ENCODE measurements at places on chromosomes 11 and 22.

DNA sequence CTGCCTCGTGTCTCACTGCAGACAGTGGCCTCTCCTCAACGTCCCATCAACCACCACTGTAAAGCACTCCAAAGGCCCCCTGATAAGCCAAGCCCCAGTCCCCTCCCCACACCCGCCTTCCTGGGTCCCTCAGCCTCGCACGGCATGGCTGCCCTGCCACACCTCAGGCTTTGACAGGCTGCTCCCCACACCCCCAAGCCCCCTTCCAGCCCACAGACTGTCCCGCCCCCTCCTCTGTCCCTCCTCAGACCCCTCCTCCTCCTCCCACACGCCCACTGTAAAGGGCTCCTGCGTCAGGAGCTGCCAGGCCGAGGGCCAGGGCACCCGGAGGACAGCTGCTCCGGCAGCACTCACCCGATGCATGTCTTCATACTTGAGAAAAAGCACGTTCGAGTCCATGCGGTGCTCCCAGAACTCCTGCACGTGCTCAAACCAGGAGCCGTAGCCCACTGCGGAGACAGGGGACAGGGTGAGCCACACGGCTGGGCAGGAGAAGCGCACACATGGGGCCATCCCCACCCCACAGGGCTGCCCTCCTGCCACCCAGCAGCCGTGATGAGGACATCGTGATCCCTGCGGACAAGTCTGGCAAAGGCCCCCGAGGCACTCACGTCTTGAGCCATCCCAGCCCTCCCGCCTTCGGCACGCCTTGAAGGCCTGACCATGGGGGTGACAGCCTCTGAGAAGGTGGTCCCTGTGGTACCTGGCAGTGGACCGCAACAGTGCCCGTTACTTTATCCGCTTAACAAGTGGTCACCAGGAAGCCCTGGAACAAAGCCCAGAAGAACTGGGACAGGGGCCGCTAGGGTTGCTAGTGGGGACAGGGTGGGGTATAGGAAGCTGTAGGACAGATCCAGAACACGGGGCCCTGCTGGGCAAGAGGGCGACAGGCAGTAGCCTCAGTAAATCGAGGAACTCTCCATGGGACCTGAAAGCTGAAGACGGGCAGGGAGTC lies 21.5 kb upstream of the EFCAB6 start:
- no peak for DNase-seq

DNA sequence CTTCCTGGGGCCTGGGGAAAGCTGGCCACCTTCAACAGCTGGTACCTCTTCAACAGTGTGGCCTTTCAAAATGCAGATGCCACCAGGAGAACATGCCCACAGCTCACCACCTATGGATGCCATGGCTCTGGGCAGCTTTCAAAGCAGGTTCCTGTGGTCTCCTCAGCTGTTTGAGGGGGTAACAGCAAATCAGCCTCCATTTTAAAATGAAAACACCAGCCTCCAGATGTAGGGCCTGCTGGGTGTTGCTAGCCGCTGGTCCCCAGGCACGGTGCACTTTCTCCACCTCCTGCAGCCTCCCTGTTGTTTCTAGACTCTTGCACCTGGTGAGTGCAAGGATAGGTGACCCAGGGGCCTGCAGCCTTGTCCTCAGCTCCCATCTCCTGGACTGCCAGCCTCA lies 10.0 kb downstream of the CDPF1 start:
- no peak for DNase-seq

DNA sequence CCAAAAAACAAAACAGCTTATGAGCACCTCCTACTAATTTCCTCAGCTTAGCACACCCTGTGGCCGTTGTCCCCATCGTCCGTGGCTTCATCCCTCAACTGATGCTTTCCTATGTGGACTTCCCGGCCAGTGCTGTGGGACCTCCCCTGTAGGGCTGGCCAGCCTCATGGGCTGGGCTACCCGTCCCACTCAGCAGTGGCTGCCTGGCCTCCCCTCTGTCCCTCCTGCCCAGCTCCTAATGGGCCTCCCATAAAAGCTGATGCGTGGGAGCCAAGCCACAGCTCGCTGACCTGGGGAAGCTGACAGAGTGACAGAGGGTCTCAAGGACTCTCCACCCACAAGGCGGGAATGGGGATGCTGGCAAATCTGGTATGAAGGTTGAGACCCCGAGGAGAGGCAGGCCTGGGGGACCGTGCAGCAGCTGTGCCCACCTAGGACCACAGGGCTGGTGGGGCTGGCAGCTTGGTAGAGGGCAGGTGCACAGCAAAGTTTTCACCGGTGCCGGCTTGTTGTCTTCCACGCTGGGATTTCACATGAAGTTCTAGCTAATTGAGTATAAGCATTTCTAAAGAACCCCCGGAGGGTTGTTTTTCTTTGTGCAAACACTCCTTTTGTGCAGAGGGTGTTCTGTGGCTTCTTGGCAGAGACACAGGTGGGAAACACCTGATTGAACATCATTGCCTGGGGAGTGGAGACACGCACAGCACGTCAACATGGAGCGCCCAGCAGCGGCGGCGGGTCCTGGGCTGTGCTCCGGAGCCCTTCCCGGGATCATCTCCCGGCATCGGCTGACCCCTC lies 23.2 kb downstream of the TBX1 start:
- no peak for DNase-seq

DNA sequence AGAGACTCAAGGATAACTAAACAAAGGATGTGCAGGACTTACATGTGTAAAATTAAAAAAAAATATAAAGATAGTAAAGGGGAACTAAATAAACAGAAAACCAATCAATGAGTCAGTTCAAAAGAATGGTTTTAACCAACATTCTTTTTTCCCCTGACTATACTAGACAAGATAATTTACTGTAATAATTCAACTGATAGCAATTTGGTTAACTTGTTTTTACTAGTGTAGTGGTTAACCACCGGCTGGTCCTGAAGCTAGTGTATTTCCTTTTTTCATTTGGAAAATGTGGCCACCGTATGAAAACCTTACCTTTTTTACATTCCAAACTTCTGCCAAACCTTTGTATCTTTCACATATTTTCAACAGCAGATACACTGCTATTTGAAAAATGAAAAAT lies 123.1 kb downstream of the ARHGAP42 start:
- DNase-seq, result no peak

DNA sequence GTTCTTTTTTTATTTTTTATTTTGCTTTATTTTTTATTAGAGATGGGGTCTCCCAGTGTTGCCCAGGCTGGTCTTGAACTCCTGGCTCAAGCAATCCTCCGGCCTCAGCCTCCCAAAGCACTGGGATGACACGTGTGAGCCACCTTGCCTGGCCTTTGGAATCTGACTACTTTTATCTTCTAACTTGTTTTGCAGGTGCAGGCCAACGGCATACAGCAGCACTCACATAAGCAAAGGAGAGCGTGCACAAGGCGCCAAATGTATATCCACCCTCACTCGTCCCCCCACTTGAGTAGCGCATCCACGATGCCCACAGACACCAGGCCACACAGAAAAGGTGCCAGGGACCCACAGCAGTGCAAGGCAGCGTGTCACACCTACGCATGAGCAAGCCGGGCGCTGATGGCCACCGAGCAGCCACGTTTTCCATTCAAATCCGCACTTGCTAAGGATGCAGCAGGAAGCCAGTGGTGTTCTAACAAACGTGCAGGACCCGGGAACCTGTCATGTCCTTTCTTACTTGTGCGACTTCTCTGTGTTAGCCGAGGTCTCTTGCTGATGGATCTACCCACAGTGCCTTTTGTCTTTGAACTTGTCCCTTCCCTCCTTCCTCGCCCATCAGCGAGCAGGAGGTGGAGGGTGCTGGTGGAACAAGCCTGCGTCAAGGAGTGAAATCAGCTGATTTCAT lies 5.9 kb downstream of the ASCL2 start:
- DNase-seq, result no peak

- no peak for DNase-seq
These were observed 197.5 kb downstream of the MSANTD4 start for GRCh38 chr11:105824457-105825013.

DNA sequence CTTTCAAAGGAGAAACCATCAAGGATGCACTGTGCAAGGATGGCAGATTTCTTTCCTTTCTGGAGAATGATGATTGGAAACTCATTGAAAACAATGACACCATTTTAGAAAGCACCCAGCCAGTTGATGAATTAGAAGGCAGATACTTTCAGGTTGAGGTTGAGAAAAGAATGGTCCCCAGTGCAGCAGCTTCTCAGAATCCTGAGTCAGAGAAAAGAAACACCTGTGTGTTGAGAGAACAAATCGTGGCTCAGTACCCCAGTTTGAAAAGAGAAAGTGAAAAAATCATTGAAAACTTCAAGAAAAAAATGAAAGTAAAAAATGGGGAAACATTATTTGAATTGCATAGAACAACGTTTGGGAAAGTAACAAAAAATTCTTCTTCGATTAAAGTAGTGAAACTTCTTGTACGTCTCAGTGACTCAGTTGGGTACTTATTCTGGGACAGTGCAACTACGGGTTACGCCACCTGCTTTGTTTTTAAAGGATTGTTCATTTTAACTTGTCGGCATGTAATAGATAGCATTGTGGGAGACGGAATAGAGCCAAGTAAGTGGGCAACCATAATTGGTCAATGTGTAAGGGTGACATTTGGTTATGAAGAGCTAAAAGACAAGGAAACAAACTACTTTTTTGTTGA lies 9.8 kb downstream of the FAM111A start:
- no peak for DNase-seq

- DNase-seq, result no peak
These were observed 4.4 kb upstream of the C11orf16 start for GRCh38 chr11:8937159-8937558.

GRCh38 chr11:8289492-8289918 lies 25.8 kb upstream of the LMO1 start:
- DNase-seq, result no peak

Data from NCI-H774 (cell line).